ENCODE measurements at places on chromosomes 5 and 9. TPM values are rescaled to one million over a fixed set of nuclear protein-coding genes. Genes with fewer than 3 reads are reported as not detected.

Gene C5orf52
- not detected for total RNA-seq

GRCh38 chr5:154784856-154785255, 29.7 kb downstream of the LARP1 start:
- no peak for DNase-seq

DNA sequence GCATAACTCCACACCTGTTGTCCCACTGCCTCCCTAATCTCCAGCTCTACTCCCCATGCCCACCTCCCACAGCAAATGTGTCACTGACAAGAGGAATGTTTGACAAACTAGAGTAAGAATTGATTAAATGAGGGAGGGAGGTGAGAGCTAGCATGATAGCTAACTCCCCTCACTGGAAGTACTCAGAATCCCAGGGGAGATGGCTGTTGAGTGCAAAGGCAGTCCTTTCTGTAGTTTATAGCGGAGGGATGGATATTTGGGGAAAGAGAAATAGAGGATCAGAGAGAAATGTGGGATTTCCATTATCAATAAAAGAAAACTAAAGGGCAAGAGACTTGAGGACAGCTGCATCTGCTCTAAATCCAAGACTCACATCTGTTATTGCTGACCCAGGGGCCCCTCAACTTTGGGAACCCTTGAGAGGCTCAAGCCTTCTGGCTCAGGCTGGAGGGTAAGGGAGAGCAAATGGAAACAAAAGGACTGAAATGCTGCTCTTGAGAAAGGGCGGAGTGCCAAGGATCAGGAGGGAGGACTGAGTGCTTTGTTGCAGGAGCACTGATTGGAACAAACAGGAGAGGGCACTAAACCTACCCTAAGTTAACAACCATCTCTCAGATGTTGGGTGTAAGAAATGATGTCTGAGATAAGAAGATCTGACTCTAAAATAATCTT, 372.1 kb downstream of the NTRK2 start:
- DNase-seq, result no peak

DNA sequence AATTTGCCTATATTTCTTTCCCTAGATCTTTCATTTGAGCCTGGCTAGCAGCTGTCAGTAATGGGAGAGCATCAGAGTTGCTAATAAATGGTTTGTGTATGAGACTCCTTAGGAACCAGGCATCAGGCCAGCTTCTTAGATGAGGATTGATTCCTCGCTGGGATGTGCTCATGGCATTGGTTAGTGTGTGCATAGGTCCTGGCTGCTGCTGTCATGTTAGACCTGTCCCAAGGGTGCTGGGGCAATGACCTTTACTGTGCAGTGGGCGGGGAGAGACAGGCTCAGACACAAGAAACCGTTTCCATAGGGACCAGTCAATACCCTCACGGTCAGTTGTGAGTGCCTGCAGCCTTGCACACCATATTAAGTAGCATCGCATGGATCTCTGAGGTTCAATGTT, 112.3 kb upstream of the NR3C1 start:
- no peak for DNase-seq

GRCh38 chr5:104189909-104190308, 627.3 kb upstream of the NUDT12 start:
- DNase-seq, result no peak

- peak; percentile 28 for DNase-seq
These were observed 103.5 kb downstream of the DAPK1 start for GRCh38 chr9:87601176-87601575.

Measured in ascending aorta (tissue), 2 donors.